Stimulated activated CD4-positive, alpha-beta T cell treated with anti-CD3 and anti-CD28 coated beads, Interleukin-1b, Interleukin-23, amount 100 ng/mL, for 48 hours (primary cell): ENCODE measurements at places on chromosomes 11 and 22.

DNA sequence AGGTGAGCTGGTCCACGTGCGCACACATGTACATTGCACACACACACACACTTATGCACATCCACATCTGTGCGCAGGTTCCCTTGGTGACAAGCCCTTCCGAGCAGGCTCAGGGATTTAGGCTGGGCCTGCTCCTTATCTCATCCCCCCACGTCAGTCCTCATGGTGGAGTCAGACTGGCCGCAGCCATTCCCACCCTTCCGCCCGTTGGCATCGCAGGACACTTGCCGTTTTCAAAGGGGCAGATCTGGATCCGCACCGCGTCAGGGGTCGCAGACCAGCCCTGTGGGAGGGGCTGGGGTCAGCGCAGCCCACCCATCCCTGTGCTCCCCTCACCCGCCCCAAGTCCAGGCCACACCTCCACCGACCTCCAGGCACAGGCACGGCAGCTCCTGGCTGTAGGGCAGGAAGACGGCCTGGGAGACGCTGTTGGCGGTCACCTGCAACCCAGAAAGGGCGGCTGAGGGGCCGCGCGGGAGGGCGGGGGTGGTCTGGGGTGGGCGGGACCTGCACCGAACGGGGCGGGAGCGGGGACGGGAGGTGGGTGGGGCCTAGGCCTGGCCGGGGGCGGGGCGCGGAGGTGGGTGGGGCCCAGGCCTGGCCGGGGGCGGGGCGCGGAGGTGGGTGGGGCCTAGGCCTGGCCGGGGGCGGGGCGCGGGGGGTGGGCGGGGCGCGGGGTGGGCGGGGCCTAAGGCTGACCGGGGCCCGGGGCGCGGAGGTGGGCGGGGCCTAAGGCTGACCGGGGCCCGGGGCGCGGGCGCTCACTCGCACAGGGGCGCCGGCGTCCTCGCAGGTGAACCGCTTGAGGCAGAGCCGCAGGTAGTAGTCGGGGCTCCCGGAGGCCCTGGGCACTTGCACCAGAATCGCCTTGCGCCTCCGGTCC, 13.3 kb downstream of the IL17REL start:
- DNase-seq, result no peak

- DNase-seq, result no peak
These were observed 7.3 kb upstream of the APOL4 start for GRCh38 chr22:36208914-36209313.

DNA sequence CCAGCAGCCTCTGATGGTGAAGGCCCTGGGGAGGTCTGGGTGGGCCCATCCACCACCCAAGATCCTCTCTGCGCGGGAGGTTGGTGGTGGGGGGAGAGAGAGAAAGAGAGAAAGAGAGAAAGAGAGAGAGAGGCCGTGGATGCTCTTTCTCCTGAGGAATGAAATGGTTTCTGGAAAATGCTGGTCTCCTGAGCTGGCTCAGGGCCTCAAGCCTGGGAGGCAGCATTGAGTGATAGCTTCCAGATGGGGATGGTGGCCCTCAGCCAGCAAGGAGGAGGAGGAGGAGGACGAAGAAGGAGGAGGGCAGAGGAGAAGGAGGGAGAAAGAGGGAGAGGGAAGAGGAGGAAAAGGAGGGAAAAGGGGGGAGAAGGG, 4.6 kb downstream of the TSPAN32 start:
- no peak for DNase-seq

DNA sequence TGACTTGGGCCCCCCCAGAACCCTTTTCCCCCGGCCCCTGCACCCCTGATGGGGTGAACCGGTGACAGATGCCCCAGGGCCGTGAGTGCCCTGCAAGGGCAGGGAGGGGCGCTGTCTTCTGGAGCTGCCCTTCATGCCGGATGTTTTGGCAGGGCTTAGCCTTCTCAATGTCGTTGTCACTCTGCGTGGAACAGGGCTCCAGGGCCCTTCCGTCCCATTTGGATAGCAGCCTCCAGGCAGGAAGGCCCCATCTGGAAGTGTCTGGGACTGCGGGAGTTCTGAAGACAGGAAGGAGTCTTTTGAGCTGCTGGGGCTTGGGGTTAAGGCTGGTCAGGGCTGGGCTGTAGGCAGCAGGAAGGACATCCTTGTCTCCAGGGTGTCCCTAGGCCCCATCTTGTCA, 4.6 kb downstream of the FRMD8 start:
- no peak for DNase-seq

- no peak for DNase-seq
These were observed 24.6 kb upstream of the TMA7B start for GRCh38 chr22:39935612-39936011.
